ENCODE measurements at places on chromosomes 1 and 21.

GRCh38 chr1:236066828-236067386 lies 2.0 kb upstream of the NID1 start:
- DNase-seq: no peak

- DNase-seq: no peak
Observed at GRCh38 chr21:29271927-29272333, 26.8 kb upstream of the BACH1 start.

- no peak for DNase-seq
Observed at GRCh38 chr1:159408862-159409400, 23.1 kb upstream of the OR10J4 start.

- DNase-seq: no peak
Observed at GRCh38 chr1:184493987-184494388, 107.2 kb downstream of the C1orf21 start.

DNA sequence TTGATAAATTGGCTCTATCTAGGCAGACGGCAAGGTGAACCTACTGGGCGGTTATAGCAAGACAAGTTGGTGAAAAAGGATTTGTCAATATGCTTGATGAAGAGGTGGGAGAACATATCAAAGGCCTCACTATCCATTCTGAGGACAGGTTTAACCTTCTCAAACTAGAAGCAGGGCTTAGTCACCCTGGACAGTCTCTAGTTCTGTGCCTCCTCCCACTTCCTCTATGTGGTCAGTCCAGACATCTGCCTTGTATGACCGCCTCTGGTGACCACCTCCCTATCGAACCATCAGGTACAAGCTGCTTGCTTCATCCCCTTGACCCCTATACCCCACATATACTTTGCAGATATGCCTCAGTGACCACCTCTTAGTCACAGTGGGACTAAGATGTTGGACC lies 2.3 kb upstream of the SCYL3 start:
- DNase-seq: no peak

- DNase-seq: no peak
Observed at GRCh38 chr1:217211486-217211885, 419.4 kb downstream of the GPATCH2 start.
